ENCODE measurements at places on chromosomes 6 and 20.

GRCh38 chr20:43938017-43938655 is 23.5 kb downstream of the TOX2 start:
- DNase-seq = no peak

DNA sequence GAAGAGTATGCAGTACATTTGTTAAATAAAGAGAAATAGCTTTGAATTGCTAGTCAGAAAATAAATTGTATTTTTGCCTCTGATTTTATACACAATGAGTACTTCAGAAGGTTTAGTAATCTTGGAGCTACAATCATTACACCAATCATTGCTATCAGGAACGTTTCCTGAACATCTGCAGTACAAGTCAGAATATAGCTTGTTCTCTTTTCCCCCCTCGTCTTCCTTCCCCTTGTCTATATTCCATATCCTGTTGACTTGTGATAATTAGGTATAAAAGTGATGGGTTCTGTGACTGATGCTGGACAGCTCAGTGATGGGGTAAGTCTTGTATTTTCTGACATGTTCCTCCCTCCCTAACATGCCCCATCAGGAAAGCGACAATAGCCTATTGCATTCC is 94.0 kb downstream of the AHI1 start:
- DNase-seq = no peak

DNA sequence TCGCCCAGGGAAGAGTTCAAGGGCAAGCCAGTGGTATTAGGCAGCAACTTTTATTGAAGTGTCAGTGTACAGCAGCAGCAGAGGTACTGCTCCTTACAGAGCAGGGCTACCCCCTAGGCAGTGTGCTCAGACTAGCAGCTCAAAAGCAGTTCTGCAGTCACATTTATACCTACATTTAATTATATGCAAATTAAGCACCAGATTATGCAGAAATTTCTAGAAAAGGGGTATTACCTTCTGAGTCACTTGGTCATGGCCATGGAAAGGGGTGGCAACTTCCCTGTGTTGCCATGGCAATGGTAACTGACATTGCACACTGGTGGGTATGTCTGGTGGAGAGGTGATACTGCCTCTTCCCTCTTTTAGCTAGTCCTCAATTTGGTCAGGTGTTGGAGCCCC is 2.1 kb upstream of the ZKSCAN4 start:
- DNase-seq = no peak

DNA sequence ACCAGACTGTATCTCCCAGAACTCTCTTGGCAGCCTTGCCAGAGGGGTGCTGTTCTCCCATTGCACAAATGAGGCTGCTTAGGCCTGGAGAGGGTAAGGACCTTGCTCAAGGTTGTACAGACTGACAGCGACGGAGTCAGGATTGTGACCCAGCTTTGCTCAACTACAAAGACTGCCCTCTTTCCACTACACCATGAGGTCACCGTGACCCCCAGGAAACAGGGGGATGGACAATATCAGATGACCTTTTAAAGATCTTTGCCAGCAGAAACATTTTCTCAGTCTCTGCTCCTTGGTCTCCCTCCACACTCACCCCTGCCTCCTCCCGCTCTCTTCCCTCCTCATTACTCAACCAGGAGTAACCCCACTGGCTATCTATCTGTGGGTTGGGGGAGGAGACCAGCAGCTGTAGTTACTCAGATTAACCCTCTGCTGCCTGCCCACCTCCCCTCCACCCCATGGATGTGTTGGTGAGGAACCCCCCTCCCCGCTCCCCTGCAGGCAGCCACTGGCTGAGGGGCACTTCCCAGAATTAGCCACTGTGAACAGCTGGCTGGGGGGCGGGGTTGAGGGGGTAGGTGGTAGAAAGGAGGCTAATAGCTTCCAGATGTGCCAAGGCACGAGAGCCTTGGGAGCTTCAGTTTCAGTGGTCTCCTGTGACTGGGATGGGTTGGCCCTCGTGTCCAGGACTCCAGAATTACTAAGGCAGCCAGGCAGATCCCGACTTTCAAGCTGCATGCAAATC is 26.9 kb upstream of the MRPS18A start:
- DNase-seq = no peak

DNA sequence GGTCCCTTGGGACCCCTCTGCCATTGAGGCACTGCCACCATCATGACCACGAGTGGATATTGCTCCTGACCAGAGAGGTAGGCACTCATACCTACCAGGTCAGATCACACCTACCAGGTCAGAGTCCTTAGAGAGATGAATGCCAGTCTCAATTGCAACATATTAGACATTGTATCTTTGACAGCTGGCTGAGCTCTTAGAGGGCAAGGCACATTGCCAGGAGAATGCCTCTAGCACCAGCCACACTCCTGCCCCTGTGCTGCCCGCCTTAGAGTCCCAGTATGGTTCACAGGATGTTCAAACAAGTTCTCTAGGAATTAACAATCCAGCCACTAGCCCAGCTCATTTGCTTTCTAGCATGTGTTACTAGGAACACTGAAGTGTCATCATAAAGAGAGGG is 65.9 kb downstream of the TMEM244 start:
- no peak for DNase-seq

- DNase-seq = peak; percentile 60
These were observed 1.8 kb downstream of the CDH4 start for GRCh38 chr20:61253640-61254511.

DNA sequence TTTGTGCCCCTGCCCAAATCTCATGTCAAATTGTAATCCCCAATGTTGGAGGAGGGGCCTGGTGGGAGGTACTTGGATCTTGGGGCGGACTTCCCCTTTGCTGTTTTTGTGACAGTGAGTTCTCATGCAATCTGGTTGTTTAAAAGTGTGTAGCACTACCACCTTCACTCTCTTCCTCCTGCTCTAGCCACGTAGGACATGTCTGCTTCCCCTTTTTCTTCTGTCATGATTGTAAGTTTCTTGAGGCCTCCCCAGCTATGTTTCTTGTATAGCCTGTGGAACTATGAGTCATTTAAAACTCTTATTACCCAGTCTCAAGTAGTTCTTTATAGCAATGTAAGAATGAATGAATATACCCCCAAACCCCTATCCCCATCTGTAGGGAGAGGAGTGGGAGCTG is 1013.7 kb upstream of the MAP3K7 start:
- no peak for DNase-seq

DNA sequence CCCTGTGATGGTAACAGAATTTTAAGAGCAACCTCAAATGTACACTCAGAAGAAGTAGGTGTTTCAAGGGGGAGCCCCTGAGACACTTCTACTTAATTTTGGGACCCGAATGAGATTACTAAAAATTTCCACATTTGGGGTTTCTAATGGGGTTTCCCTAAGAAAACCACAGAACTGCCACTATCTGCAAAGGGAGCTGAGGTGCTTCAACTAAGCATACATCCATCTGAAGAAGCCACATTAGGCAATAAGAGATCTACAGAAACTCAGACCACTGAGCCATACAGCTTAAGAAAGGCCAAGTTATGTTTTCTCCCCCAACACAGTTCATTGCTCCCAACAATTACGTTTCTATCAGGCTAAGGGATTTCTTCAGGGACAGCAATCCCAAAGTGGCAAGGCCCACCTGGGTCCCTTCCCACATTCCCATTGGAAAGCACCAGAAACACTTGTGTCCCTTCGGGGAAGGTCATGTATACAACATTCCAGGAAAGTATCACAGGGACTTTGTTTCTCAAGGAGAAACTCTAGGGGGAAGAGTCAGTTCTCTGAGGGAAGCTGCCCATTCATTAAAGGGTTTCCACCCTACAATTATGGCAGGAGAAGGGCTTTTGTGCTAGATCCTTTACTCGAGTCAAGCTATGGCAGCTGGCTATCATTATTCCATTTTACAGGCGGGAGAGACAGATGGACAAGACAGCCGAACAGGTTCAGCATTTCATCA is 5.0 kb downstream of the BCL2L1 start:
- no peak for DNase-seq

- no peak for DNase-seq
These were observed 10.2 kb upstream of the RBBP8NL start for GRCh38 chr20:62437496-62437895.

GRCh38 chr6:88492824-88493223 is 326.7 kb upstream of the CNR1 start:
- no peak for DNase-seq

DNA sequence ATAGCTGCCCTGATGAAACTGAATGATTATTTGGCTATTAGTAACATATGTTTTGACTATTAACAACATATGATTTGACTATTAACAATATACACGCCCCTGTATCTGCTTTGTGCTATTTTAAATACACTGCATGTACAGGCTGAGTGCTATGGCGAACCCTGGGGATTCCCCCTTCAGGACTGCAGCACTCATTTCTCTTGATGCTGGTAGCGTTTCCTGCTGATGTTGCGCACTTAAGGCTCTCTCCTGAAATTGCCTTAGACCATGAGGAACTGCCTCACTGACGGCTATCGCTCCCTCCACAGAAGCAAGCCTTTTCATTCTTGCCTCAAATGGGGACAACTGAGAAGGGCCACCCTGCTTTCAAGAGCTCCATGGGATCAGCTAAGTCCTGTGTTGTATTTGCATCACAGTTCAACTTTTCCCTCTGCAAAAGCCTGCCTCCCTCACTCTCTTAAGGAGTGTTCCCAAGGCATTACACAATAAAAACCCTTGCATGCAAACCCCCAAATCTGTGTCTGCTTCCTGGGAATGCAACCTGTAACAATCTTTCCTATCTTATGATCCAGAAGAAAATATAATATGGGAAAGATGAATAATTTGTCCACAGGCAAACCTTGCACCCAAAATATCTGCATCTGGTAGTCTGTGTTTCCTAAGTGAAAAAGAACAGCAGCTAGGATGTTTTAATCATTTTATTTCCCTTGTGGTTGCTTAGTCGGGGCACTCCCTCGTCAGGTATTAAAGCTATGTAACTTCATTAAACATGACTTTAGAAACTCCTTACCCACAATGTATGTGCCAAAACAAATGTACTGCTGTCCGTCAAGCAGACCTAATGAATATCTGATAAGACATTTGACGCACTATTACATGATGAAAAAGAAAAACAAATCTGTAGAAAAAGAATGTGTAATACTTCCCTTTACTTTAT is 456.4 kb downstream of the COL12A1 start:
- DNase-seq = no peak

DNA sequence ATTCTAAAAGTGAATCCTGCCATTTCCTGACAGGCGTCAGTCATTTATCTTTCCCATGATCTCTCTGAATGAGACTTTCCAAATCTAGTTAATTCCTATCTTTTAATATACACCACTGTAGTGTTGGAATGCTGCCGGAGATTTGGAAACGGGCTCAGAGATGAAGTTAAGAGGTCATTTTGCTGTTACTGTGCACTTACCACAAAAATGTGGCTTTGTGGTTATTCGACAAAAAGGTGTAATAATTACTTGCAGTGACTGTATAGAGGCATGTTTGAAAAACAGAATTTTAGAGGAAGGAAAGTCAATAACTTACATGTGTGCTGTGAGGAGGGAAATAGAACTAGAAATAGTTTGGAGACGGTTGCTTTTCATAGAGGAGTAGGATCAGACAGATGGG is 460.2 kb upstream of the BTBD3 start:
- DNase-seq = no peak

Data from islet precursor cell (in vitro differentiated cells).